ENCODE measurements at places on chromosomes 3 and 15.

- no peak for DNase-seq
These were observed 651 bp downstream of the MTMR14 start for GRCh38 chr3:9649791-9650521.

DNA sequence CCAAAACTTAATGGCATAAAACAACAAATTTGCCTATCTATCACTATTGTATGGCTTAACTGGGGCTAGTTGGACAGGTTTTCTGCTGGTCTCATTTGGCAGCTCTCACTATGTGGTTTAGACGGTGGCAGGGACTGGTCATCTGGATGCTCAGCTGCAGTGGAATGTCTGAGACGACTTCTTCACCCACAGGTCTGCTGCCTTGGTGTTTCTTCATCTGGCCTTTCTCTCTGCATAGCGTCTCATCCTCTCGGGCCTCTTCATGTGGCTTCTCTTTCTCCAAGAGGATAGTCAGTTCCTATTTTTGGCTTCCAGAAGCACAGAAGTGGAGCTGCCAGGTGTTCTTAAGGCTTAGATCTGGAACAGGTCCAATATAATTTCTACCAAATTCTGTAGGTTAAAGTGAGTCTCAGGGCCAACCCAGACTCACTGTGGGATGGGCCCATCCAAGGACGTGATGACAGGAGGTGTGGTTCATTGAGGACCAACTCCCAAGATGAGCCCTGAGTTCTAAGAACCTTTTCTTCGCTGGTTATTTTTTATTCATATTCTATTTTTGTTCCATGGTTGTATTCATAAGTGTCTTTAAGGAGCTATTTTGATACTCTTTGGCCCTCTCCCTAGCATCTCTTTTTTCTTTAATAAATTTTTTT lies 18.6 kb downstream of the UBE2Q2 start:
- peak; percentile 28 for DNase-seq

- DNase-seq: no peak
These were observed 561 bp downstream of the SIDT1 start for GRCh38 chr3:113532698-113533533.

DNA sequence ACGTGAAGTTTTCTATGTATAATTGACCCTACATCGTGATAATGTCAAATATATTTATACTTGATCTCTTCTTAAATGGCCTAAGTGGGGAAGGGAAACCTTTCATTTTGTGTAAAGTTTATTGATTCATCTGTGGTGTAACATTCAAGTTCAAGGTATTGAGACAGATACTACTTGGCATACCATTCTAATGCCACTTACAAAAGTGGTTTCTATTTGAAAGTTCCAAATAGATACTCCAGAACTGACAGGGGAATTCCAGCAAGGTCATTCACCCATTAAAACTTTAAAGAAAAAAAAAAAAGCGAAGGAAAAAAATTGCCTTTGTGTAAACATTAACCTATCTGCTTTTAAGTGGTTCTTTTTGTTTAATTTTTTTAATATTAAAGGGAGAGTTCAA lies 45.3 kb upstream of the MAP3K13 start:
- no peak for DNase-seq
